CD8-positive, alpha-beta T cell (primary cell): ENCODE measurements at places on chromosomes 12 and 14.

DNA sequence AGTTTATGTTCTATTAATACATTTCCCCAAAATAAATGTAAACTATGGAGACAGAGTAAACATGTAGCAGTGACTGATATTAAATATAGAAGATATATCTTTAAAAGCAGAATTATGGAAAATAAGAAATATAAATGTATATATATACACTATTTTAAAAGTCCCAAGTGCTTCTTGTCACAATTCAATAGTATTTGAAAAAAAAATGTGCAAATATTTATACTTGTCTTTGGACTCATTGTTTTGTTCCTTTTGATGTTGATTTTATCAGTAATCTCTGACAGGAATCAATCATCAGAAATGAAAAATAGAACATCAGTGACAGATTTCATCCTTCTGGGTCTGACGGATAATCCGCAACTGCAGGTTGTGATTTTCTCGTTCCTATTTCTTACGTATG, at the start of gene OR6C76:
Gene OR6C76, plus strand, starts transcription at position 301 of the 400 bp plus-strand sequence. Its CDS starts 0 bp downstream, at position 301.
- DNase-seq, result no peak

- DNase-seq, result no peak
Measured at GRCh38 chr14:91996948-91997371, 42.9 kb downstream of the TRIP11 start.

- peak; percentile 62 for DNase-seq
Measured at GRCh38 chr14:63938198-63939005, 85.6 kb downstream of the SYNE2 start.

- DNase-seq, result no peak
Measured at GRCh38 chr14:94144765-94145164, 15.4 kb upstream of the IFI27L2 start.

- peak; percentile 54 for DNase-seq
Measured at GRCh38 chr12:121196902-121197301, 13.0 kb upstream of the P2RX4 start.

GRCh38 chr12:52342781-52343490, 21.7 kb upstream of the KRT83 start:
- no peak for DNase-seq

- peak; percentile 11 for DNase-seq
Measured at GRCh38 chr12:10285919-10286318, 21.8 kb upstream of the KLRD1 start.

DNA sequence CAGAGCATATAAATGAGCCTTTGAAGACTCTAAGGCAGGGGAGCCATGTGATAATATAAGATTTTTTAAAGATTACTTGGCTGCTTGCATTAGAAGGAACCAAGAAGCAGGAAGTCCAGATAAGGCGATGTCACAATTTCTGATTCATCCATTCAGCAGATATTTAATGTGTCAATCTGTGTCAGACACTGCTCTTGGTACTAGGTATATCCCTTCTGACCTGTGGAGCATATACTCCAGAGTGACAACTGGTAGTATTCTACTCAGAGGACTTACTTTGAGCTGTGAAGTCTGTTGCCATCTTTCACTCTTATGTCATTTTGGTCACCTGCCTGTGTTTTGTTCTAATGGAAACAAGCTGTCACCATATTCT, 10.7 kb downstream of the EID3 start:
- no peak for DNase-seq

DNA sequence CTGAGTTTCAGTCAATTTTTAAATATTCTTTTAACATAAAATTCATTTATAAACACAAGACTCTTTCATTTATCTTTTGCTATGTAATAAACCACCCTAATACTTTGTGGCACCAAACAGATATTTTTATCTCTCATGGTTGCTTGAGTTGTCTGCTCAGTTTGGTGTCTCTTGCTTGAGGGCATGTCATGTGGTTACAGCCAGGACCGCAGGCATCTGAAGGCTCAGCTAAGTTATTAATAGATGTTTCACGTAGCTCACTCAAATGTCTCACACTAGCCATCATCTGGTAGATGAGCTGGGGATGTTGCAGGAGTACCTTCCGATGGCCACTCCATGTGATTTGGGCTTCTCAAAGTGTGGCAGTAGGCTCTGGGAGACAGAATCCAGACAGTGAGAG, 597.8 kb downstream of the ETNK1 start:
- DNase-seq, result no peak

DNA sequence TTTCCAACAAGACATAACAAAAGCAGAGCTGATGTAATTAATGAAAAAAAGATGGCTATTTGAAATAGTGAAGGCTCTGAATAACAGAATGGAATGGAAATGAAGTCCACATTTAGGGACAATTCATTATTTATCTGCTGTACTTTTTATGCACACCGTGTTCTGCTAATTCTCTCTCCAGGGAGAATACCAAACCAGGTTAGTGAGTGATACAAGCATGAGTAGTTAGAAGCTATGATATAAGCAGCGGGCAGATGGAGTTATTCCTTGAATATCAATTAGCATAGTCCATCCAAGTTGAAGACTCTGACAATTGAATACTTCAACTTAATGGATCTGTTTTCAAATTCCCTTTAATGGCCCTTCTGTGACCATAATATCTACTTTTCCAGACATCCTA, 162.1 kb upstream of the TMTC2 start:
- DNase-seq, result no peak
